ENCODE measurements at places on chromosomes 1 and 21.

- no peak for DNase-seq
These were observed 69.2 kb upstream of the HSPA13 start for GRCh38 chr21:14452031-14452726.

GRCh38 chr1:243542739-243543415 is 287.0 kb downstream of the SDCCAG8 start:
- DNase-seq: no peak

- no peak for DNase-seq
These were observed 5.6 kb downstream of the LHX4 start for GRCh38 chr1:180235502-180236239.

DNA sequence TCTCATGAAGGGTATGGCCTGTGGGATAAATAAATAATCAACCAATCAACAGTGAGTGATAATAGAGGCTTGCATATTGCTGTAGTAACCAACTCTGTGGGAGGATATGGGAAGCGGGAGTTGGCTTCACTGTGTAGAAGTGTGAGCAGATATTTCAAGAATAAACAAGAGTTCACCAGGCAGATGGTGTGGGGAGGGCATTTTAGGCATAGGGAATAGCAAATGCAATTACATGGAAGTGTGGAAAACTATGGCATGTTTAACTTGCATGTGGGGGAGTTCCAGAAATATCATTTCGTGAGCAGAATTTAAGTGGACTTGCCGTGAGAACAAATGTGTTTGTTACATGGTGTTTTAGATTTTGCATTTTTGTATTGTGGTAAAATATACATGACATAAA is 95.2 kb downstream of the SPATA46 start:
- no peak for DNase-seq

GRCh38 chr1:212794561-212795014 is 2.9 kb downstream of the TATDN3 start:
- no peak for DNase-seq
